ENCODE measurements at places on chromosomes 4 and X.
A peak's percentile ranks its signal among the peaks of the same experiment; 100 is the strongest.

DNA sequence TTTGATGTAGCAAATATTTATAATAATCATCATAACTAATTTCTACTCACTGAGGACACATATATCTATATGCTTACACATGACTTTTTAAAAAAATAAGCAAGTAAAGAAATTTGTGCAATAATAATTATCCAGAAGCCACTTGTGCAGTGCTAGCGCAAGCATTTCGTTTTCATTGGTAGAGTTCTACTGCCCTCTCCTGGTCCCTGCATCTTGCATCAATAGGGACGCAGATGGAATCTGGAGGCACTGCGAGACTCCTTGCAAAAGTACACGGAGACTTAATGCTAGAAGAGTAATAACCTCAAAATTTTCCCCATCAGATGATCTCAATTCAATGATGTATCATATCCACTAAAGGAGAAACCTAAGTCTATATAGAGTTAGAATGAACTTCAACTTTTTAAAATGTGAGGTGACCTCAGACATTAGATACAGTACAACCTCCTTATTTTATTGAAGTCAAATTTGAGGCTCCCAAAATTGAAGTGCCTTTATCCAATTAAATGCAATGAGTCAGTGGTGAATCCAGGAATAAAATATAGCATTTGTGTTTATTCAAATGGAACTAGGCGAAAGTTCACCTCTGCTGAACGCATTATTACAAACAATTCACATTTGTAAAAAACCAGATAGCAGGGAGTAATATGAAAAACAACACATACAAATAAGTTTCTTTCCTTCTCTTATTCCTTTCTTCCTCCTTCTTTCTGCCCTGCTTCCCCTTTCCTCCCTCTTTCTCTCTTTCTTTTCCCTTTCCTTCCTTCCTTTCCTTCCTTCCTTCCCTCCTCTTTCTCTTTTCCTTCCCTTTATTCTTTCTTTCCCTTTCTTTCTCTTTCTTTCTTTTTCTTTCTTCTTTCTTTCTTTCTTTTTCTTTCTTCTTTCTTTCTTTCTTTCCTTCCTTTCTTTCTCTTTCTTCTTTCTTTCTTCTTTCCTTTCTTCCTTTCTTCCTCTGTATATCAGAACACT is 450.0 kb downstream of the ANKRD50 start:
- DNase-seq, result peak; percentile 64

- DNase-seq, result no peak
Measured at GRCh38 chr4:168945291-168945690, 64.8 kb downstream of the CBR4 start.

- DNase-seq, result no peak
Measured at GRCh38 chr4:152172146-152172545, 363.7 kb downstream of the FBXW7 start.

GRCh38 chr4:3339577-3339976 is 46.8 kb downstream of the RGS12 start:
- DNase-seq, result no peak

GRCh38 chrX:23511793-23512192 is 155.5 kb upstream of the PRDX4 start:
- DNase-seq, result no peak

DNA sequence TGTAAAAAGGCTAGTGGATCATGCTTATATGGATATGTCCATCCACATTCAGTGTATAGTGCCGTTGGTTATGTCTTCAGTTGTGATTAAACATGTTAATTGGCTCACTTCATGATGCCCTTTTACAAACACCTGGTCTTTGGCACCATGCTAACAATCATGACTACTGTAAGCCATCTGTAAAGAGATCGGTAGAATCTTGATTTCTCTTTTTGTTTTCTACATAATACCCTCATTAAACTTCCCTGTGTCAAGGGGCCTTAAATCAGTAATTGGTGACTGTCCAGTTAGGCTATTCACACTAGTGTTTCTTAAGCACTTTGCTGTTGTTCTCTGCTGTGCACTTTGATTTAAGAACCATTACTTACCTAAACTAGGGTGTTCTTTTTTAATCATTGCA is 475.2 kb downstream of the RPA4 start:
- DNase-seq, result no peak

GRCh38 chrX:23637187-23637586 is 30.1 kb upstream of the PRDX4 start:
- DNase-seq, result no peak

- no peak for DNase-seq
Measured at GRCh38 chr4:61335241-61335763, 135.2 kb downstream of the ADGRL3 start.

DNA sequence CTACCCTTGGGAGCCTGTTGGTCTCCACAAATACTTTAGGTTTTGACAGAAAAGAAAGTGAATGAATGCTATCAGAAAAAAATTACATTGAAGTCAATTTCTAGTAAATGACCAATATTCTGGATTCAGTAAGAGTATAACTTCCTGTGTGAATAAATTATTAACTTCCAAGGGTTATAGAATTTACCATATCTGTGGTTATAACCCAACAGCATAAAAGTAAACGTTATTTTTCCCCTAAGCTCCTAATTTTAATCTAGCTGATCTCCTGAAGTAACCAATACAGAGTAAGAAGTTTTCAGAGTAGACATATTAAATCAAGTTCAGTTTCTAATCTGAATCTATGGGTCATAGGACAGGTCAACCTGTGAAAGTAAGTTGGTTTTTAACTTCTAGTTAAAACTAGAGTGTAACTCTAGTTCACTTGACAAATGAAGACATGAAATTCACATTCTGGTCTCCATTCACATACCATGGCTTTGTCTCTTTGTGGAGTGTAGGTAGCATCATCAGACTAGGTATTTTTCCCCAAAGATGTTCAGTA is 22.8 kb downstream of the DTHD1 start:
- no peak for DNase-seq
